Right renal cortex interstitium (tissue), 3 donors: ENCODE measurements at places on chromosomes 3 and 15.
A peak's percentile ranks its signal among the peaks of the same experiment; 100 is the strongest.

- DNase-seq: no peak
Observed at GRCh38 chr15:34721802-34722438, 32.9 kb downstream of the GJD2 start.

DNA sequence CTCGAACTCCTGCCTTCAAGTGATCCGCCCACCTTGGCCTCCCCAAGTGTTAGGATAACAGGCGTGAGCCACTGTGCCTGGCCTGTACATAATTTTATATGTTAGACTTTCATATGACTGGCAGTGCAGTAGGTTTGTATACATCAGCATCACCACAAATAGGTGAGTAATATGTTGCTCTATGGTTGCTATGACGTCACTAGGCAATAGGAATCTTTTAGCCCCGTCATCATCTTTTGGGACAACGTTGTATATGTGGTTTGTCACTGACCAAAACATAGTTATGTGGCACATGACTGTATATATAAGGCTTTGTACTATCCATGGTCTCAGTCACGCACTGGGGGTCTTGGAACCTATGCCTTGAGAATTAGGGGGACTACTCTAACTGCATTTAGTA is 17.0 kb upstream of the DNAJC19 start:
- no peak for DNase-seq

GRCh38 chr15:27826411-27826810 is 272.7 kb downstream of the OCA2 start:
- DNase-seq: no peak

- DNase-seq: no peak
Observed at GRCh38 chr15:31811641-31812040, 218.7 kb upstream of the CHRNA7 start.

DNA sequence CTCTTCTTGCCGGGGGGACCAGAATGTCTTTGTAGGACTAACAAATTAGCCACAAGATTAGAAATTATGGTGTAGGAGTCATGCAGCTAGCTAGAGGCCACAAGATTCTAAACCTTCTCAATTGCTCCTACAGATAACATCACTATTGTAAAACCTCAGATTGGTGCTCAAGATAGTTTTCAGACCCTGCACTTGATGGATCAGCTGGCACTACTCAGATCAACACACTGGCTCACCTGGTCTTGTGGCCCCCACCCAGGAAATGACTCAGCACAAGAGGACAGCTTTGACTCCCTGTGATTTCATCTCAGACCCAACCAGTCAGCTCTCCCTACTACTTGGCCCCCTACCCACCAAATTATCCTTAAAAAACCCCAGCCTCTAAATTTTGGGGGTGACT is 124.1 kb upstream of the RASGRP1 start:
- DNase-seq: no peak

GRCh38 chr15:25508369-25509002 is 69.7 kb upstream of the UBE3A start:
- DNase-seq: peak; percentile 13

- DNase-seq: no peak
Observed at GRCh38 chr3:193016437-193016901, 98.8 kb upstream of the MB21D2 start.

- DNase-seq: no peak
Observed at GRCh38 chr15:42133886-42134502, 22.4 kb downstream of the PLA2G4F start.

- no peak for DNase-seq
Observed at GRCh38 chr15:83714939-83715628, 61.2 kb downstream of the ADAMTSL3 start.

GRCh38 chr3:183430325-183430957 is 2.0 kb upstream of the MCF2L2 start:
- no peak for DNase-seq

DNA sequence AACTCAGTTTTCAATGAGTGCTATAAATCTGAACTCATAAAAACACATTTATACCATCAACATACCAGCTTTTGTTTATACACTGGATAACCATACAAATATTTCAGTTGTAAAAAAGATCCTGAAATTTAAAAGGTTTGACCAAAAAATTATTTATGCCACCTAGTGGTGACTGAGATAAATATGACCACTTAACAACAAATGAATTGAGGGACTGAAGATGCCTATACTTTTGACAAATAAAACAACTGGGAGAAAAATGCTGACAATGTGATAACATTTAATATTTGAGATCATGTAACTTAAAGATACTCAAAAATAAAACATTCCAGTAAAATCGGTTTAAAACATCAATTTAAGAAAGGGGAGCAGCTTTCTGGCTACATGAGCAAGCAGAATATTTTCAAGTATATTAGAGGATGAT is 30.4 kb downstream of the ATG3 start:
- no peak for DNase-seq

DNA sequence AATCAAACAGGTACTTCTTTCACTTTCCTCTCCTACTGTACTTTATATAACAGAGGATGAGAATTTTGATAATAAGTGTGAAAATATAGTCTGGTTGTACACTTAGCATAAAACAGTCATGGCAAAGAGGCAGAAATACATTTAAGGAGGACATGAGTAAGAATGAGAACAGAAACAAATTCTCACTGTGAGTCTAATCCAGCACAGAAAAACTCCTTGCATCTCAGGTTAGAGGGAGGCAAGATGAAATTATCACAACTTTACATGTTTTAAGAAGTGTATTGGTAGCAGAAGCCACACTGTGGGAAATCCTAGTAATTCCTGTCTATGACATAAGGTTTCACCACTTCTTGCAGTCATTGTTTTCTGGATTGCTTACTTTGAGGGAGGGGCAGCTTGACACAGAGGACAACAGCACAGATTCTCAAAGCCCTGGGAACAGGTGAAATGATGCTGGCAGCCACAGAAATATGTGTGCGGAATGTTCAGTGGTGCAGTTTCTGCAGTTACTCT is 733.6 kb upstream of the GBE1 start:
- DNase-seq: no peak

DNA sequence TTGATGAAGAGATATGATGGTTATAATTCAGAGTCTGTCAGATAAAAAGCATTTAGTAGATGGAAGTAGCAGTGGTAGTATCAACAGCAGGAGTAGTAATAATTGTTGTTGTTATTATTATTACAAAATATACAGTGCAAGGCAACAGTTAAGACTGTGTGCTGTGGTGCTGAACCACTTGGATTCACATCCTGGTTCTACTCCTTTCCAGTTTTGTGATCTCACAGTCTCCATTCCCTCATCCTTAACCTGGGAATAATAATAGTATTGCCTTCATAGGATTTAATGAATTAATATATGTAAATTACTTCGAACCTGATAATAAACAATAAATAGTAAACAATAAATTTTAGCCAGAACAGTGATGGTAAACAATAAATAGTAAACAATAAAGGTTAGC is 37.1 kb upstream of the TSC22D2 start:
- no peak for DNase-seq

DNA sequence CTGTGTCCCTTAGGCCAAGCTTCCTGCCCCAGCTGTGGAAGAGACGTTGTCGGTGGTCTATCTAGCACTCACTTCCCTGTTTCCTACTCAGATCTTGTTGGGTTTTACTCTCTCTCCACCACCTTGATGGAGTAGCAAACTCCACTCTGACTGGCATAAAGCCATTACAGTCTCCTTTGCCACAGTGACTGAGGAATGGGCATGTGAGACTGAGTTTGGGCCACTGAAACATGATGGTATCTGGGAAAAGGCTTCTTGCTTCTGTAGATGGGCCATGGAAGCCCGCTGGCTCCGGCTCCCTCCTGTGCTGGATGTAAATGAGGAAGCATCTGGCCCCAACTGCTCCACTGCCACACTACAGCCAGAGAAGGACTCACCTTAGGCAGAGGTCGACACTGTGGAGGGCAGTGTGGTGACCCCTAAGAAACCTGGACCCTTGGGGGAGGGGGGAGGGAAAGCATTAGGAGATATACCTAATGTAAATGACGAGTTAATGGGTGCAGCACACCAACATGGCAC is 9.4 kb upstream of the CAMK1 start:
- DNase-seq: no peak

DNA sequence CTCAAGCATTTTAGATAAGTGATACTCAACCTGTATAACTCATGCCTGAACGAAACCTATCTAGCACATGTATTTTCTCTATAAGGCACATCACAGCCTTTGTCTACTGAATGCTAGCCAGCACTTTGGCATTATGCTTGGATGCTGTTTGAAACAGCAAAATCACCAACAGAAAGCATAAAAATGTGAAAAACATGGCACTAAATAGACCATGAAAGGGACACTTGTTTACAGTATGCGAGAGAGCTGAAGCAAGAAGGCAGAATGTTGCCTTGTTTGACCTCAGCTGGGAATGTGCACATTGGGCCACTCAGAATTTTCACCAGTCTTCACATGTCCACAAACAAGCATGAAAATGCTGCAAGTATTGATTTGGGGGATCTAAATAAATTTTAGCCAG is 59.5 kb downstream of the MINDY2 start:
- DNase-seq: no peak

DNA sequence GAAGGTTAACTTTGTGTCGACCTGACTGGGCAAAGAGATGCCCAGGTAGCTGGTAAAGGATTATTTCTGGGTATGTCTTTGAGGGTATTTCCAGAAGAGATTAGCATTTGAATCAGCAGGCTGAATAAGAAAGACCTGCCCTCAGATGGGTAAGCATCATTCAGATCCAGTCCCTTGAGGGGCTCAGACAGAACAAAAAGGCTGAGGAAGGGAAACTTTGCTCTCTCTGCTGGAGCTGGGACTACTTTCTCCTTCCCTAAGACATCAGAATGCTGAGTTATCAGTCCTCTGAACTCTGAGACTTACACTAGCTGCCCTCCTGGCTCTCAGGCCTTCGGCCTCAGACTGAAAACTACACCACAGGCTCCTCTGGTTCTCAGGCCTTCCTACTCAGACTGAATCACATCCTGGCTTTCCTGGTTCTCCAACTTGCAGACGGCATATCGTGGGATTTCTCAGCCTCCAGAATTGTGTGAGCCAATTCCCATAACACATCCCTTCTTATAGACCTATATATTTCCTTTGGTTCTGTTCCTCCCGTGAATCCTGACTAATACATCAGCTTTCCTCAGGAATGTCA is 982.9 kb downstream of the TUSC7 start:
- DNase-seq: no peak

DNA sequence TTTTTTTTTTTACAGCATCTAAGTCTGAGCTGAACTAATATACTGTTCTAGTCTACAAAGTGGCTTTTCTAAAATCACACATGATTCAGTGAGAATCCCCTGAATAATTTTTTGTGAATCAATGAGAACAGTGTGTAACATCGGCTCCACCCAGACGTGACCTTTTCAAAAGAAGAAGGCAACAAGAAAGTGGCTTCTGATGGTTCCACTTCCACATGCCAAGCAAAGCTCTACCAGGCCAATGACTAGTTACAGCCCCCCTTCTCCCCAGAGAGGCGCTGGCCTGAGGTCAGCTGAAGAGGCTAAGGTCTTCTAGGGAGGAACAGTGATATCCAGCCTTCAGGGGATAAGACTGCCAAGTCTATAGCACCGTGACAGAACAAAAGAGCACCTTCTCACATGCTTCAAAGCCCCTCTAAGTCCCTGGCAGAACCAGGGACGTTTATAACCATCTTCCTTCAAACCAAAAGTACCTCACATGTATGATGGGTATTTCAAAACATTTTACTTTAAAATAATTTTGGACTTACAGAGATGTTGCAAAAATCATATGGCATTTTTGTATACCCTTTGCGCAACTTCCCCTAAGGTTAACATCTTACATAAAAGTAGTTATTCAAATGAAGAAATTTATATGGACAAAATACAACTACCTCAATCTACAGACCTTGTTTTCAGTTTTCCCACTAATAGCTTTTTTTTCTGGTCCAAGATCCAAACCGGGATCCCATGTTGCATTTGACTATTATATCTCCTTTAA is 177.9 kb downstream of the OSBPL10 start:
- no peak for DNase-seq

GRCh38 chr3:170159459-170159858 is 22.1 kb downstream of the PHC3 start:
- no peak for DNase-seq

- no peak for DNase-seq
Observed at GRCh38 chr3:188900421-188900951, 271.3 kb upstream of the TPRG1 start.

GRCh38 chr3:189790658-189791057 is 159.5 kb downstream of the TP63 start:
- no peak for DNase-seq

- no peak for DNase-seq
Observed at GRCh38 chr3:127786353-127787070, 35.8 kb downstream of the MGLL start.

DNA sequence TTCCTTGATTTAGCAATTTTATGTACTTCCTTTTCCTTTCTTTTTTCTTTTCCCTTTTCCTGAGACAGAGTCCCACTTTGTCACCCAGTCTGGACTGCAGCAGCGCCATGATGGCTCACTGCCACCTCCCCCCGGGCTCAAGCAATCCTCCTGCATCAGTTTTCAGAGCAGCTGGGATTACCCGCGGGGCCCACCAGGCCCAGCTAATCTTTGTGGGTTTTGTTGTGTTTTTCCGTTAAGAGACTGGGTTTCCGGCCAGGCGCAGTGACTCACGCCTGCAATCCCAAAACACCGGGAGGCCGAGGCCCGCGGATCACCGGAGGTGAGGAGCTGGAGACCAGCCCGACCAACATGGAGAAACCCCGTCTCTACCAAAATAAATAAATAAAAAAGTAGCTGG is 17.7 kb downstream of the GOLGA8S start:
- no peak for DNase-seq

DNA sequence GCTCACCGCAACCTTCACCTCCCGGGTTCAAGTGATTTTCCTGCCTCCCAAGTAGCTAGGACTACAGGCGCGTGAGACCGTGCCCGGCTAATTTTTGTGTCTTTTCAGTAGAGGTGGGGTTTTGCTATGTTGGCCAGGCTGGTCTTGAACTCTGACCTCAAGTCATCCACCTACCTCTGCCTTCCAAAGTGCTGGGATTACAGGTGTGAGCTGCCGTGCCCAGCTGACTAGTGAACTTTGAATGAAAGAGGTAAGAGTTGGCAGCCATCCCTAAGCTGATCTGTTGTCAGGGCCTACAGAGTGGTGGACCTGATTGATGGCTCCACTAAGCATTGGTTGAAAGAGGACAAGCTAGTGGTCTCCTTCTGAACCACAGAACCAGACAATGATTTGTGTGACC is 15.3 kb downstream of the PXK start:
- no peak for DNase-seq
